ENCODE measurements at places on chromosomes 2 and 18. TPM values are rescaled to one million over a fixed set of nuclear protein-coding genes. Genes with fewer than 3 reads are reported as not detected.

MAP4K4 gene
- total RNA-seq, result 49.4 TPM

LYG1 gene
- not detected for total RNA-seq

GRCh38 chr2:110105608-110106467, 9.8 kb downstream of the MALL start:
- DNase-seq, result no peak

DNA sequence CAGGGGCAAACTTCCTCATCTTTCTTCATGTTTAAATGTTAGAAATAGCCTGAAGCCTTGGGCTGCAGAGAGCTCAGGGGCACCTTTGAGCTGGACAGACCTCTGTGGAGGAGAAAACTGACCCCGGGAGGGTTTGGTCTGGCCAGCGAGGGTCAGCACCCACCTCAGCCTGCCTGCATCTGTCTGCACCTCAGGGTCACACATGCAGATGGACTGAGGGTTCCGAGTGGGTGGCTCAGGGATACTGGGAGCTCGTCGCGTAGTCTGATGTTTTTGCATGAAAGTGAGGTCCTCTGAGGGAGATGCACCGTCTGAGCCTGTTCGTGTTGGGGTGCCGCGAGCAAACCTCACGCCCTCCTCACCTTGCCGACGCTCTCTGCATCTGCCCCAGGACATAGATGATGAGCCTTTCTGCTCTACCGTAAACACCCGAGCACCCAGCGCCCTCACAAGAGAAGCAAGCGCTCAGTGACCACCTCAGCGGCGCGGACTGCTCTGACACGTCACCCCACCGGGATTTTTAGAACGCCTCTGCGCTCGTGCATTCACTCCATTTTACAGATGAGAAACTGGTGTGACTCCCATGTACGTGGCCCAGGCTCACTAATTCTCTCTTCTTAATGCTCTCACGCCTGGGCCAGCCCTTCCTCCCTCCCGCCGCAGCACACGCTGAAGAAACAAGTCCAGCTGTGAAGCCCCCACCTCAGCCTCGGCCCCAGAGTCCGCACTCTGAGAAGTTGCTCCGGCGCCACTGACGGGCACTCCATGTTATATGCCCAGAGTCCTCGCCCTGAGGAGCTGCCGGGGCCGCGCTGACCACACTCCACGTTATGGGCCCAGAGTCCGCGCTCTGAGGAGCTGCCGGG, 9.5 kb downstream of the KCNG2 start:
- DNase-seq, result no peak

DNA sequence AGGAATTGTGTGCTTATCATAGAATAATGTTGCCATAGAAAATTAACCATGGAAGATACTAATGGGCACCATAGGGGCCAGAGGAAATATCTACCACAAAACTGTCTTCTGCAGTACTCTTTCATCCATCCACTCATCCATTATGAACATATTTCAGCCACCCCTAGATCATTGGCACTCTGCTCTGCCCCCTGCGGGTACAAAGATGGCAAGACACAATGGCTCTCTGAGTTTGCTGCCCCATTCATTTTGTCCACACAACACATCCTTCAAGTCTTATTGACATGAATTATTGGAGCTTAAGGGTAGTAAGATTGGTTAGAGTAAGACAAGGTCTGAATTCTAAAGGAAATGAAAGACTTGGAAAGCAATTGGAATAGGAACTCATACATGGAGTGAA, 1224.7 kb upstream of the CELF4 start:
- DNase-seq, result no peak

DNA sequence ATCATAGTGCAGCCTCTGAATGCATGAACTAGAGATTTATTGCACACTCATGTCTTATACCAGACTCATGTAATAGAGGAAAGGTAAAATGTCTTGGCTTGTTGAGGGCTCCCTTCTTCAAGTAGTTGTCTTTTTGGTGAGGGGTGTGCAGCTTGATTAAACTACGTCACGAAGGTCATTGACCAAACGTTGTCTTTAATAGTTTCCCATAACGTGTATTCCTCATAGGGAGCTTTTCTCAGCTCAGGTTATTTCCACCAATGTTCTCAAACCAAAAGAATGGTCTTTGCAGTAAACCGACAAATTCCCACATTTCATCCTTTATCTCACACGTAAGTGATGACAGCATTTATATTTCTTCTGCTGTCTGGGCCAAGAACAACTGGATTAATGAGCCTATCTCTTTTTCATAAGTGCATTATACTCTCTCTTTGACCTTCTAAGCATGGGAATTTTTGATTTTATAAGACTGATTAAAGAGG, 547.7 kb upstream of the ZEB2 start:
- no peak for DNase-seq

DNA sequence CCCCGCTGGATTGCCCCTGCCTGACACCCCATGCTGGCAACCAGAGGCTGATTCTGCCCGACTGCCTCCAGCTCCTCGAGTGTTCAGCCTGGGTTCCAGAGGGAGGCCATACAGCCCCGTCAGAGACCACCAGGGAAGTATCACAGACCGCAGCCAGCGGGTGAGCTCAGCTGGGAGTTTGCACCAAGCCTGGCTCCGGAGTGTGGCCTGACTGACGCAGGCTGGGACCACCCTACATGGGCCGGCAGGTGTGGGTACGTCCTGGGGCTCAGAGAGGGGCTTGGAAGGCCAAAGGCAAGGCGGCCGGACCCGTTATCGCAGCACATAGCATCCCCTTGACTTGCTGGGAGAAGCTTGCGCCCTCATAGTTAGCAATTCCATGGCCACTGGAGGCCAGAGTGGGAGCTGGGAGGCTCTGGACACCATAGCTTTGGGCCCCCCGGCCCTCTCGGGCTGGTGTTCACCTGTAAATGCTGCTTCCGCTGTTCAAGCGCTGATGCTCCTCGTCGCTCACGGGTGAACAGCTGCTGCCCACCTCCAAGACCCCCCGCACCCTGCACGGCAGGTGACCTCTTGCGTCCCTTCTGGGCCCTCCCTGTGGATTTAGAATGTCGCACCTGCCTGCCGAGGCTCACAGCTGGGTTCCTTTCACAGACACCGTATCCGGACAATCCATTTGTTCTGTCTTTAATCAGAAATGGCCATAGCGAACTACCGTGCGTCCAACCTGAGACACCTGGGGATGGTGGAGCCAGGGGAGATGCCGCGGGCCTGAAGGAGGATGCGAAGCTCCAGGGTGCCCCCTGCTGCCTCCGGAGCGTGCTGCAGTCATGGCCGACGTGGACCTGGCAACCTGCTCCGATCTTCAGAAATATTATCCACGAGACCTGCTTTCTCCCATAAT, 31.2 kb upstream of the SLC66A3 start:
- DNase-seq, result no peak

- DNase-seq, result no peak
Observed at GRCh38 chr2:20917719-20918572, 95.0 kb upstream of the LDAH start.

GRCh38 chr2:218137514-218137913, 11.7 kb downstream of the CXCR2 start:
- DNase-seq, result no peak

DNA sequence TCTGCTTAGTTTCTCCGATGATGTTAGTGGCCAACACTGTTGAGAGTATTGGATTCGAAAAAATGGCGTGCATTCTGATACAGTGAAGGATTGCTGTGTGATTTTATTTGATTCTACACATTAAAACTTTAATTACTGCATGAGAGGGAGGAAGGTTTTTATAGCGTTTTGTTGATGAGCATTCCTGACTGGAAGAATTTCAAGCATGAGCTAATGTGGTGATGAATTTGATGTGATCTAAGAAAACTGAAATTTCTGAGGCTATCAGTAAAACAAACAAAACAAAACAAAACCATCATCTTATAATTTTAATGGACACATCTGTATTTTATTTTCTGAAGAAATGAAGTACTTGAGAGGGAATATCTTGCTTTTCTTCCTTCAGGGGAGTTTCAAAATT, 59.6 kb downstream of the ITGB6 start:
- no peak for DNase-seq

Measured in esophagus squamous epithelium (tissue), 5 donors.